ENCODE measurements at places on chromosomes 6 and 20.

GRCh38 chr6:47679322-47679906 lies 19.0 kb upstream of the ADGRF4 start:
- DNase-seq: no peak

GRCh38 chr20:59235226-59235625 lies 65.2 kb upstream of the EDN3 start:
- no peak for DNase-seq

DNA sequence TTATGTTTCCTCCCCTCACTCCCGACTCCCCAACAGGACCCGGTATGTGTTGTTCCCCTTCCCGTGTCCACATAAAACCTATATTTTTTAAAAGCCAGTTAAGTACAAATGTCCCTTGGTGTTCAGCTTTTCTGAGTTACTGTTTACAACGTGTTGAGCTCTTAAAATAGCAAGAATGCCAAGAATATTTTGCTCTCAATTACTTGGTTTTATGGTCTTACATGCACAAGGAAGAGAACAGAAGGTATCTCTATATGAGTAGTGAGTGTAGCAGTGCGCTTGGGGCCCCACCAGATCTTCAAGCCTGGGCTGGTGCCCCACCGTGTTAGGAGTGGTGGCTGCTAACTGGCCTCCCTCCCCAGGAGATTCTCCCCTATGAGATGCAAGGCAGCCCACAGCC lies 75.3 kb downstream of the RIN2 start:
- DNase-seq: no peak

GRCh38 chr6:157236040-157236725 lies 87.1 kb downstream of the TMEM242 start:
- no peak for DNase-seq

DNA sequence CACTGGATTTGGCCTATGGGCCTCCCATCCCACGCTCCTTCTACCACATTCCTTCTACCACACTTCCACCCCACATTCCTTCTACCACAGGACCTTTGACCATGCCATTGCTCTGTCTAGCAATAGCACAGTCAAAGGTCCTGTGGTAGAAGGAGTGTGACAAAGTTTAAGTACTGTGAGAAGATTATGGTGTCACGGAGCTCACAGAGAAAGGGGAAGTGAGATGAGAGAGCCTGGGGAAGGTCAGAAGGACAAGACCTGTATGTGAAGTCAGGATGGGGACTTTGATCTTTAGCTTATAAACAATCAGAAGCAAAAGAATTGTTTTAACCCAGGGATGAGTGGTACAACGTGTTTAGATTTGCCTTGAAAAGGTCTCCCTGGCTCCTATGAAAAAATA lies 568.2 kb upstream of the CHD6 start:
- no peak for DNase-seq

- no peak for DNase-seq
These were observed 44.5 kb upstream of the OSTM1 start for GRCh38 chr6:108118810-108119768.

DNA sequence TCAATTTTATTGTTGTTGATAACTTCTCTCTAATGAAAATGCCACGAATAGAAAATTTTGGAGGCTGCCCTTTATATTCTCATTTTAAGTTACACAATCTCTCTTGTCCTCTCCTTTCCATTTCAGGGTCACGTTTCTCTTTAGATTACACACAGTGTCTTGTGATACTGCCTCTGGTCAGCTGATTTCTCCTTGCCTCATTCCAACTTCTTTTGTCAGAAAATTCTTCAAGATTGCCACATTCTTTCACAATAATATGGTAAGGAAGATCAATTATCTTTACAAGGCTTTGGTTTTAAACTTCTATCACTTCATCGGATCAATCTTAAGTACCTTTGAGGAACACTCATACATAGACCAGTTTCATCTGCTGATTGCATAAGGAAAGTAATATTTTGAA lies 370.3 kb downstream of the RFPL4B start:
- DNase-seq: no peak

DNA sequence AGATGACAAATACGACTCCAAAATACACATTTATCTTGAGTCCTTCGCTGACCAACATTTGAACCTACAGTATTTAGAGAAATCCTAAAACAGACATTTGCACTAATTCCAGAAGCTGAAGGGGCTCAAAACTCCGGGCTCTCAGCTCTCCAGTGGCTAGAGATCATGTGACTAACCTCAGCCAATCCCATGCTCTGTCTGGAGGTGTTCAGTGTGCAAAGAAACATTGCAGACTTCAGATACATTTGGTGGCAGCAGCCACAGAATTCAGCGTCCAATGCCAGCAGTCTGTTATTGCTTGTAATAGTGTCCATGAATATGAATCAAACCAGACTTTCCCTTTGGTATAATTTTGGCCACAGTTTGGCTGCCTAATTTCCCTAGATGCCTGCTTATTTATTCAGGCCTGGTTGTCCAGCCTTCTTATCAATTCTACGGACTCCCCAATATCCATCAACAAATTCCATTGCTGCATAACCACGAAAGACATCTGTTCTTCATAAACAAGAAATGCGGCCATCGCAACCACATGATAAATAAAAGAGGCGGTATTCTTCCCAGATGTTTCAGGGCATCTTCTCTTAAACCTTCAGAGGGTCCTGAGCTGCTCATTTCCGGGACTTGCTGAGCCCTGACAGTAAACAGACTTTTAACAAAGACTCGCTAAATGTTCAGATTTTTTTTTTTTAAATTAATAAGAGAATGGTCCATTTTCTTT lies 14.5 kb upstream of the CYP24A1 start:
- no peak for DNase-seq

DNA sequence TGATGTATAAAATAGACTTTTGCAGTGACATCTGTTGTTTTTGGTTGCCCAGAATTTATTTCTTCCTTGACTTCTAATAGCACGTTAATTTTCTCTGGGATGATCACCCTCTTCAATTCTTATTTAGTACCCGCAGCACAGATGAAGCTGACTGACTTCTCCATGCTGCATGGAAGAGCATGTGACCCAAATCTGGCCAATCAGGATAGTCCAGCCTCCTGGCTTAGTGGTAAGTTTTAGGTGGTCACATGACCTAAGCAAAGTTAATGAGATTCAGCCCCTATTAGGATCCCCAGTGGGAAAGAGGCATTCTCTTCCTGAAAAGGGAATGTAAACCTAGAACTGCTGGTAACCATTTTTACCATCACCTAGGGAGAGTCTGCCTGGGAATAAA lies 13.8 kb upstream of the SIRT5 start:
- DNase-seq: no peak

DNA sequence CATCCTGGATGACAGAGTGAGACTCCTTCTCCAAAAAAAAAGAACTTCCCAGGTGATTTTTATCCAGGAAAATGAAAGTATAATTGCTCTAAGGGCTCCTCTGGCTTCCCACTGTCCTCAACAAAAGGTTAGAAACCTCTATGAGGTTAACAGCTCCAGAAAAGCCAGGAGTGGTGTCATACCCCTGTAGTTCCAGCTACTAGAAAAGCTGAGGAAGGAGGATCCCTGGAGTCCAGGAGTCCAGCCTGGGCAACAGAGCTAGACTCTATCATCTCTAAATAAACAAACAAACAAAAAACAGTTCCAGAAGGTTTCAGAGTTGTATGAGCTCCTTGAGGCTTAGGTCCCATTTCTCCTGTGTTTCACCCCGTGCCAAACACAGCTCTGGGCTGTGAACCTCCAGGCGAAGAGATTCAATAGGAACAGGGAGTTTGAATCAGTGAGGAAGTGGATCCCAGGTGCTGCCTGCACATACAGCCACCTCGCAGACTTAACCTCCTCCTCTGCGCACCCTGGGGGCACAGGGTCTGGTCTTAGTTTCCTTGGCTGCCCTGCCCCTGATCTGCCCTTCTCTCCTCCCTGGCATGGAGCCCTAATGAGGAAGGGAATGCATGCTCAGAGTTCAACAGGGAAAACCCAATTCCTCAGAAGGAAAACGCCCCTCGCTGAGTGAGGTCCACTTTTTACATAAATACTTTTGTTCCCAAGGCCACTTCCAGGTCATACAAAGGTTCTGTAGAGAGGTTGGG lies 31.0 kb downstream of the ZC3H12D start:
- no peak for DNase-seq

Data from activated T-helper 1 cell treated with anti-CD3 and anti-CD28 coated beads, Interleukin-2, amount 50 U/mL, for 16 hours (primary cell).